ENCODE measurements at places on chromosomes 12 and 14. TPM values are rescaled to one million over a fixed set of nuclear protein-coding genes. Genes with fewer than 3 reads are reported as not detected.

- no peak for DNase-seq
These were observed 110.5 kb downstream of the PAH start for GRCh38 chr12:102806592-102806991.

DNA sequence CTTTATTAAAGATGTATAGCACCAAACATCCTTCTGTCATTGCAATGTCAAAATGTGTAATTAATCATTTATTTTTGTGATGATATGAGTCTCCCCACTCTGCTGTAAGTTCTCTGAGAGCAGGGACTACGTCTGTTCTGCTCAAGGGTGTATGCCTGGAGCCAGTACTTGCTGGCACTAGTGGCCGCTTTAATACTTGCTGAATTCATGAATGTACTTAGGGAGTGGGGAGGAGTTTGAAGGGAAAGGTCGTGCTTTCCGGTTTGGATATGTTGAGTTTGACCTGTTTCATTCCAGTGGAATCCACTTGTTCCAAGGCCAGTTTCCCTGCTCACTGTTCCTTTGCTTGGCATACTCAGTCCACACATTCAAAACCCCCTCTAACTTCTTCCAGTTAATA lies 1.9 kb upstream of the DCAF5 start:
- no peak for DNase-seq

DNA sequence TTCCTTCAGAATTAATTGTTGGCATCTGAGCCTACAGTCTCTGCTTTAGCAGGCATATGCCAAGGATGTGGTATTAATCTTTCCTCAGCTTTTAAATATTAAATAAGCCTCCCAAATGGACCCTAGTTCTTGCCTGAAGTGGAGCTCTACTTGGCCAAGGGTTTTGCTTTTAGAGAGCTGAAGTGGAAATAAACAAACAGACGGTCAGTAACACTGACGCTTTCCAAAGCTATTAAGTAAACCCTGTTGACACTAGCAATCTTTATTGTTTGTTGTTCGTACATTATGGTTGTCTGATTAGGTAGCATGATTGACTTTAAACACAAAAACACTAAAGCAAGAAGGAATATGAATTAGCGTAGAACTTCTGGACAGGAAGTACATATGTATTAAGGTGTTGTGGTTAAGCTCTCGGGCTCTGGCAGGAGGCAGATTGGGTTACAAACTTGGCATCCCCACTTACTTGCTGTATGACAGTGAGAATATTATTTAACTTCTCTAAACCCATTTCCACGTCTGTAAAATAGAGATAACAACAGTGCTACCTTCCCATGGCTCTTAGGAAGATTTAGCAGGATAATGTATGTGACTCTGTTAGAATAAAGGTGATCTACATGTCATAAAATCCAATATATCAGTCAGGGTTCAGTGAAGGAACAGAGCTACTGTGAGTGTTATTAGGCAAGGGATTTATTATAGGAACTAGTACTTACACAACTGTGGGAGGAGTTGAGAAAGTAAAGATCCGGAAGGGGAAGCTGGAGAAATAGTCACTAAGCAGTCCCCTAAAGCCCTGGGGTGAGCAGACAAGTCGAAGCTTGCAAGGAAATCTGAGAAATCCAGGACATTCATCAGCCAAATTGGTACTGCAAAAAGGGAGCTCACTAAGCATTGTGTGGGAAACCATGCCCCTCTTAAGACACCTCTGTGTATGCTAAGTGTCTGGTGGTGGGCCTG lies 92.2 kb upstream of the ATF7IP start:
- DNase-seq = no peak

- no peak for DNase-seq
These were observed 13.1 kb upstream of the CLEC7A start for GRCh38 chr12:10142976-10143589.

GRCh38 chr12:28817524-28817923 lies 331.6 kb upstream of the FAR2 start:
- no peak for DNase-seq

The SIRT4 gene
- total RNA-seq = 4.5 TPM

The TMPRSS12 gene
- total RNA-seq = not detected
